Retina (tissue), 1 donor: ENCODE measurements at places on chromosomes 4 and X.

- DNase-seq, result no peak
These were observed 17.3 kb upstream of the CLNK start for GRCh38 chr4:10701702-10702460.

DNA sequence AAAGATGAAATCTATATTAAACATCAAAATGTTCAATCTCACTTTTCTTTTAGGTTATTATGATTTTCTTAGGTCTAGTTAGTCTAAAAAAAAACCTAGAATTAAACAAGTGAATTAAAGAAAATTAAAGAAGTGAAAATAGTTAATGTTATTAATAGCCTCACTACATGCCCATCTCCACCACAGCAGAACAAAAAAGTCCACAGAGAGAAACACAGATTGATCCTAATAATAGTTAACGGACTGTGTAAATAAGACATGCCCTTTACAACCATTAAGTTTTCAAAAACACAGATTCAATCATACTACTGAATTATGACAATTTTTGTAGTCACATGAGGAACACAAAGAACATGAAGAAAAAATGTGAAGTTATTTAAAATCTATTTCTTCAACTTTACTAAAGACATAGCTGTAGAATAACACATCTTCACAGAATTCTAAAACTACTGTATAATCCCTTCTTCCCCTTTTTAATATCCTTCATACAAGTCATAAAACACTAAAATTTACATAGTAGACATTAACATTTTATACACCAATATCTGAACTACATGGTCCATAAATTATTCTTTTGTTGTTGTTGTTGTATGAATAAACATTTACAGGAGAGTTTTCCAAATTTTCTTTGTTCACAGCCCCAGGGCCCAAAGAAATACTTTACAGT lies 15.3 kb downstream of the HELQ start:
- DNase-seq, result no peak

- no peak for DNase-seq
These were observed 574.7 kb downstream of the PCDH7 start for GRCh38 chr4:31294655-31295480.

- DNase-seq, result no peak
These were observed 515.4 kb downstream of the ZNF674 start for GRCh38 chrX:46029777-46030176.

- no peak for DNase-seq
These were observed 51.1 kb downstream of the SLC10A7 start for GRCh38 chr4:146470604-146471003.

DNA sequence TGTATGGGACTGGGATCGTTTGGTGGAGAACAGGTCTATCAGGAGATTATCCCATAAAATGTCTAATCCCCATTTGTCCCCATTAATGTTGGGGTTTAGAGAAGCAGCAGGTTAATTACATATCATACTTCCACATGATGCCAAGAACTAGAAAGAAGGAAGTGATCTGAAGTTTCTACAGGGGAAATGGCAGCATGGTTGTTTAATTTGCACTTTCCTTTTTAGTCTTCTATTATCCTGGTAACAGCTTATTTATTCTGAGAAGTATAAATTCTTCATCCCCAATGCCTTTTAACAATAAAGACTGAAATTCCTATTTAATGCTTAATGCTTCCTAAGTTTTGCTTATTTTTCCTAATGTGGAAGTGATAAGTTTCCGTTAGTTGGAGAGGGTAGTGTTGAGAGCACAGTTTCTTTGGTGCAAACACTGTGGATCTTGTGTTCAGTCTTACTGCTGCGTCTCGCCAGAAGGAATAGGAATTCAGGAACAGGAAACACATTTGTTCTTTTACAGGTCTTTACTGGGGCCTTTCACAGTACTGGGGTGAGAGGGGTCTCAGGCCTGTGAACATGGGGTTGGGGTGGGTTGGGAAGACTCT lies 59.5 kb upstream of the TADA2B start:
- no peak for DNase-seq
